CD8-positive, alpha-beta memory T cell (primary cell): ENCODE measurements at places on chromosomes 1 and 21. TPM values are rescaled to one million over a fixed set of nuclear protein-coding genes. Genes with fewer than 3 reads are reported as not detected.

DNA sequence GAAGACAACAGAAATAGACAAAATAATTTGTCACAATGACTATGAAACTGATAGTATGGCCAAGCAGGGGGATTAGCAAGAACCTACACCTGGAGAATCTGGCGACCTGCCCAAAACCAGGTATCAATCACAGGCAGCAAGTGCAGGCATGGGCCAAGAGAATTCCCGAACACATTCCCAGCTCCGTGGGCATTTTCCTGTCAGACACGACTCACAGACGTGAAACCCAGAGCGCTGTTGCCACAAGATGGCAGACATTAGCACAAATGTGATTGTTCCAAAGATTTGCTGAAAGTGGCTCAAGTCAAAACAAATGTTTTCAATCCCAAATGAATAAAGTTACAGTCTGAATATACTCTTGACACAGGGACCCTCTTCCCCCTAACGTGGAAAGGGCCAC lies 36.8 kb downstream of the HLCS start:
- no peak for DNase-seq

The WNT9A gene
- not detected for polyA plus RNA-seq

GRCh38 chr1:19088717-19089442 lies 121.2 kb downstream of the UBR4 start:
- no peak for DNase-seq

The PLEKHG5 gene
- 1.0 TPM for polyA plus RNA-seq

The FALEC gene
- not detected for polyA plus RNA-seq

DNA sequence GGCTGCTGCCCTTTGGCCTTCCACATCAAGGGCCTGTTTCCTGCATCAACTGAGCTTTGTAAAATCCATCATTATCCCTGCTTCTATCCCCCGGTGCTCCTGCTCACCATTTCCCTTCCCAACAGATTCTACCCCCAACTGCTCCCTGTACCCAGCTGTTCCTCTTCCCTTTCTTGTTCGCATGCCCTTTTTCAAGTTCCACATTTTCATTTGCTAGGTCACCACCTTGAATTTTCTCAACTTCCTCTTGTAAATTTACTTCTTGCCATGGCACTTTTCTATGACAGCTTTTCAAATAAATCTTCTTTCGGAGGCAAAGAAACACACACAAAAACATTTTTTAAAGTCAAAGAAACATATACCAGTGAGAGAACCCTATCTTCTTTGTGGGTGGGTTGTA lies 330.5 kb upstream of the ADGRL2 start:
- DNase-seq, result no peak

The SWT1 gene
- polyA plus RNA-seq, result 2.7 TPM

- no peak for DNase-seq
Measured at GRCh38 chr1:194477908-194478307, 1291.5 kb upstream of the B3GALT2 start.

- no peak for DNase-seq
Measured at GRCh38 chr1:183433703-183434102, 15.5 kb upstream of the NMNAT2 start.

DNA sequence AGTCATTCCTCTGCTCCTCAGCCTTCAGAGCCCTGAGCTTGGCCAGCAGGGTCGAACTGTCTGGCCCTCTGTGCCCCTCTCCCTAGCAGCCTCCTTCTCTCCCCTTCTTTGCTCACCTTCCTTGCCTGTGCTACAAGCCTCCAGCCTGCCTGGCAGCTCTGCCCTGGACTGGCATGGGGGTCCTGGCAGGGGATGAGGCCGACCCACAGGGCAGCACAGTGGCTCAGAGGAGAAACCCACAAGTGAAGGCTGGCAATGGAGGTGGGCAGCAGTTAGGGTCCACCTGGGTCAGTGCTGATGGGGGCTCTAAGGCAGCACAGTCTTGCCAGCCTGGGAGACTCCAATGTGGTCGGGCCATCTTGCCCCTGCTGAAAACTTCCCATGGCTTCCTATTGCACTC lies 274.2 kb downstream of the GRIK3 start:
- no peak for DNase-seq

- no peak for DNase-seq
Measured at GRCh38 chr1:96370757-96371156, 350.8 kb upstream of the PTBP2 start.

DNA sequence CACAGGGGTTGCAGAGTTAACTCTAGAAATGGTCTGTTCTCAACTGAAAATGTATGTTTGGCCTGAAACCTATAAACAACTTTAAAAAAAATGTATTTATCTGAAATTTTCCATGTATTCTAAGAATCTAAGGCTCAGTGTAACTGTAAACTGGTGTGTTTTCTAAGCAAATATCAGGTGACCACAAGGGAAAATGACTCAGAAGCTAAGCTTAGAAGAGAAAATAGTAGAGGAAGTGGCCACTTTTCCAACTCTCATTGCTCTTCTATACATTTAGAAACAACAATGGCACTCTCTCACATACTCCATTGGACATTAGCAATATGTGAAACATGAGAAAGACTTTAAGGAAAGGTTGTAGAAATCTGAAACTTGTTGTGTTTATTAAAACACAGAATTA lies 7.5 kb downstream of the TNFSF18 start:
- no peak for DNase-seq

The CHI3L1 gene
- not detected for polyA plus RNA-seq

DNA sequence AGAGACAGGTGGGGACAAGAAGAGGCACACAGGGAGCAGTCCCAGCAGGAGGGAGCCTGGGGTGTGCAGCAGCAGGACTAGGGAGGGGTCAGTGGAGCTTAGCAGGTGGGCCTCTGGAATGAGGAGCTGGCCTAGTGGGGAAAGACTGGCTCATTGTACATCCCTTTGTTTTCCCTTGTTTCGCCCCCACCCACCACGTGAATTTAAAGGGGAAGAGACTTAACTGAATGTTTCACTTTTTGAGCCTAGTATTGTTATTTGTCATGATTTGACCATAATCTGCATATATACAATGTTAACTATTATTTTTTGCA lies 181.7 kb downstream of the DHRS3 start:
- DNase-seq, result no peak

The HCRTR1 gene
- polyA plus RNA-seq, result not detected

DNA sequence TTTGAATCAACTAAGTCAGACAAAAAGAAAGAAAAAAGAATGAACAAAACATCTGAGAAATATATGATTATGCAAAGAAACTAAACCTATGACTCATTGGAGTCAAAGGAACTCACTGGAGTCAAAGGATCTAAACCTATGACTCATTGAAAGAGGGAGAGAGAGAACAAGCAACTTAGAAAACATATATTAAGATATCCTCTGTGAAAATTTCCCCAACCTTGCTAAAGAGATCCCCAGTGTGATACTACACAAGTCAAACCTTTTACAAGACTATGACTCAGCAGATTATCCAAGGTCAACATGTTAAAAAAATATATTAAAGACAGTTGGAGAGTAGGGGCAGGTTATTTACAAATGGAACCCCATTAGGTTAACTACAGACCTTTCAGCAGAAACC lies 1538.3 kb downstream of the NCAM2 start:
- no peak for DNase-seq

The NTRK1 gene
- polyA plus RNA-seq, result not detected

DNA sequence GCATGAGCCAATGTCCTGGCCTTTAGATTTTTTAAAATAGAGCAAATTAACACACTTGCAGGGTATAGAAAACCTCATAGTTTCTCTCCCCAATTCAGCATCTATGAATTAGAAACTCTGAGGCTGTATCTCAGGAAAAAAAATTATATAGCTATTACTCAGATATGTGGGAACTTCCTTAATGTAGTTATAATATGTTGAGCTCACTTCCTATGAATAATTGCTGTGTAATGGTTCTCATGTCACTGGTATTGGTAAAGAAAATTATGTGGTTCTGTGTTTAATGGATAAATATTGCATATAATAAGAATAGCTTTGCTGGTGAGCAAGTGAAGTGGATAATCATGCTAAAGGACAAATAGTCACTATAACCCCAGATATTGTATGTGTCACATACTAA lies 2019.8 kb downstream of the NCAM2 start:
- DNase-seq, result no peak

DNA sequence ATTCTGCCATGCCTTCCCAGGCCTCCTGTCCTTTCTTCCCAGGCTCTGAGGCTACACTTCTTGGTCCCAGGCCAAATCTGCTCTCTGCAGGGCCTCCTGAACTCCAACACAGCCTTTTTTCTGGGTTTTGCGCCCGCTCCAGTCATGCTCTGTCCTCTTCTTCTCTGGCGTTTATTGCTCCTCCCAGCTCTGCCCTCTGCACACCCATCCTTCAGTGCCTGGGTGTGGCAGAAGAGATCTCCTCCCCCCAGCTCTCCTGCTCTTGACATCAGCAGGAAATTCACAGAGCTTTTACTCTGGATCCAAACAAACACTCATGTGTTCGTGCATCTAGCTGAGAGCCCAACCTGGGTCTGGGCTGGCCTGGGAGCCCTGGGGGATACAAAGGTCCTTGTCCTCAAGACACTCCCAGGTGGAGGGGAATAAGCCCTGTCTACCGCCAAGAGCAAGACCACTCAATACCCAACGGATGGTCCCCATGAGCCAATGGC lies 22.9 kb upstream of the EPS8L3 start:
- DNase-seq, result peak; percentile 19

GRCh38 chr21:29176471-29177120 lies 46.2 kb downstream of the MAP3K7CL start:
- no peak for DNase-seq

The LAMC1 gene
- not detected for polyA plus RNA-seq

DNA sequence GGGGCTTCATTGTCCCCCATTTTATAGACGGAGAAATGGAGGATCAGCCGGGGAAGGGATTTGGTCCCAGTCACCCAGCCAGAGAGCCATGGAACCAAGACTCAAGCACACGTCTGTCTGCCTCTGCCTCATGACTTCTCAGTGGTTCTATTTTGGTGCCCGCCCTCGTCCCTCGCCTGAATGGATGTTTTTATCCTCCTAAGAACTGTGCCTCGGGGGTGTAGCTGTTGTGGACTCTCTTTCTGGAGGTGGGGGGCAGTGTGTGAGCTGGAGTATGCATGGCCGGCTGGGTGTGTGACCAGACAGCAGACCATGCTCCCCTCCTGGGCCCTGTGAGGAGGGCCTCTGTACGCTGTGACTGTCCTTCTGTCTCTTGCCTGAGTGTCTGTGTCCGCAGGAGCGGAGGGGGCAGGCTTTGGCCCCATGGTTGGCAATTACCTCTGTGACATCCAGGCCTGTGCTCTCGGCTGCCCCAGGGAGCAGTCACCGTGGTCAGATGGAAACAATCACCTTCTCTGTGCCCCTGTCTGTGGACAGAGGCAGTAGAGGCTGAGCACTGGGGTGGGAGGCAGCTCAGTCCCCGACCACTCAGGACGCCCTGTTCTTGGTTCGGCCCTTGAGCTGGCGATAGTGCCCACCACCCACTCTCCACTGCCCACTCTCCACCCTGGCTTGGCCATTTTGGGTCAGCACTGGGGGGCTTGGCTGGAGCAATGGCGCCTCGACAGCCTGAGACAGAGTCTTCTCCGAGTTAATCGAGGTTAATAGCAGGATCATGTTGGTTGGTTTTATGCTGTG lies 20.4 kb downstream of the WNT4 start:
- DNase-seq, result no peak

GRCh38 chr21:43957611-43958362 lies 54.3 kb upstream of the TRAPPC10 start:
- no peak for DNase-seq

The KRTAP19-3 gene
- polyA plus RNA-seq, result not detected

The ERMAP gene
- 3.1 TPM for polyA plus RNA-seq

GRCh38 chr1:222000131-222000530 lies 258.2 kb upstream of the DUSP10 start:
- no peak for DNase-seq

The FCGR2B gene
- polyA plus RNA-seq, result 0.38 TPM

DNA sequence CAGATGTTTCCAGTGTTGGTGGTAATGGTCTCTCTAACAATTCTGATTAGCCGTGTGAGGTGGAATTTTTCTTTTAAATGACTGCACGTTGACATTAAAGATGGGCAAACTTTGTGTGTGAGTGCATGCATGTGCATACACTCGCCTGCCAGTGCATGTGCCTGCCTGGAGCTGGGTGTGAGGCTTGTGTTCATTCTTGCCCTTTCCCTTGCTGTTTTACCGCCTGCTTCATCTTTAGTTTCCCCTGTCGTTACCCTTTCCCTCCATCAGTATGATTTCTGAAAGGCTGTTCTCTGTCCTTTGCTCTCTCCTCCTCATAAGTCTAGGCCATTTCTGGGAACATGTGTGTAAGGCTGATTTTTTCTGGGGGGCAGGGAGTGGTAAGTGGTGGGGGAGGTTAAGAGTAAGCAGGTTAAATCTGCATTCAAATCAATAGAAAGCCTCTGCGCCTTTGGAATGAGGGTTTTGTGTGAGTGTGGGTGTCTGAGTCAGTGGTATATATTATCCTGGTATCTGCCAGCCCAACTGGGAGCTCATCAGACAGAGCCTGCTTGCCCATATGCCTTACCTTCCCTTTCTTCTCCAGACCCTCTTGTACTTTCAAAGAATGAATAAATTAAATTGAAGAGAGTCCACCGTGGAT lies 112.5 kb downstream of the PBX1 start:
- DNase-seq, result no peak

- DNase-seq, result no peak
Measured at GRCh38 chr1:108817016-108817415, 39.9 kb downstream of the AKNAD1 start.

The NFYC gene
- polyA plus RNA-seq, result 51.3 TPM
